Activated T-cell treated with anti-CD3 and anti-CD28 coated beads for 48 hours (primary cell): ENCODE measurements at places on chromosomes 4 and X.

DNA sequence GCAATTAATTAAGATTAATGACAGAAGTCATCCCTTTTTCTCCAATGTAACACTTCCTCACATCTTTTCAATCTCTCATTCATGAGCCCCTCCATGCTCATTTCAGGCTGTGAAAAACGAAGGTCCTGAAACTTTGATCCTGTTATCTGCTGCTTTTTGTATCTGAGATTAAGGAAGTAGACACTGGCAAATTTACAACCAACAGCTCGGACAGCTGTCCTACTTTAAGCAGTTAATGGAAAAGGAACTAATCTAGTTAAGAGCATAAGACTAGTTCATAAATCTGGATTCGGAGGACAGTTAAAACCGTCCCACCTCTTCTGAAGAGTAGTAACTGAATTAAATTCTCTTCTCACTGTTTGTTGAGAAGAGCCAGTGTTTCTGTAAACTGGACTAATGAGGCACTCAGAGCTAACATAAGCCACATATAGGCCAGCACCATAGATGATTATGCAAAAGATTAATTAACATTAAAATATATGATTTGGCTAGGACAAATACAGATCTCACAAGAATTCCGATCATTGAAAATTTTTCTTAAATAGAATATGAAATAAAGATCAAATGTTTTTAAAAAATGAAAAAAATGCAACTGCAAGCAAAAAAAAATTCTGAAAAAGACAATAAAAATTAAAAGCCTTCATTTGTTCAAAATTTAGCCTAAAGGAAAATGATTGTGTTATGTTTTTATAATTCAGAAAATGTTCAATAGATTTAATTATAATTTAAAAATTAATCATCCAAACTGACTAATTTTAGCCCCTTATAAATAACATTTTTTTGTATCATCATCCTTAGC lies 114.4 kb downstream of the ANTXR2 start:
- DNase-seq: no peak

GRCh38 chrX:120308959-120309872 lies 2.0 kb downstream of the TMEM255A start:
- peak; percentile 51 for DNase-seq

GRCh38 chr4:76605099-76605563 lies 170.1 kb downstream of the SHROOM3 start:
- DNase-seq: no peak

DNA sequence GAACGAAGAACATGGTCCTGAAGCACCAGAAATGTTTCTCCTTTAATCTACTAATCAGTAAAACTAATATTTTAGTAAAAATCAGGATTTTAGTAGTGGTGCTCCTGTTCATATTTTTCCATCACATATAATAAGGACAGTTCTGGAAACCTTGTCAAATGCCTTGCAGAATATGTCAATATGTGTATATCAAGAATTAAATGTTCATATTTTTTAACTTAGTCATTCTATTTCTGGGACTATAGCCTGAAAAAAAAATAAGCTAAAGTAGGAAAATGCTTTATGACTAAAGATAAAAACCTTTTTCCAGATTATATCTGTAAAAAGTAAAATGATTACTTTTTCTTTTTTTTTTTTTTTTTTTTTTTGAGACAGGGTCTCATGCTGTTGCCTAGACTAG lies 65.1 kb downstream of the MAB21L2 start:
- DNase-seq: no peak

- DNase-seq: no peak
These were observed 12.8 kb upstream of the ELOVL6 start for GRCh38 chr4:110211007-110211769.
